ENCODE measurements at places on chromosomes 12 and 14.
A peak's percentile ranks its signal among the peaks of the same experiment; 100 is the strongest.

- peak; percentile 69 for DNase-seq
These were observed 67.2 kb downstream of the RIC8B start for GRCh38 chr12:106841510-106842302.

- peak; percentile 21 for DNase-seq
These were observed 24.4 kb upstream of the PTPRQ start for GRCh38 chr12:80419644-80420043.

GRCh38 chr12:15599266-15600037 lies 189.7 kb downstream of the EPS8 start:
- DNase-seq, result peak; percentile 92

- peak; percentile 59 for DNase-seq
These were observed 87.4 kb downstream of the B4GALNT3 start for GRCh38 chr12:546920-547845.
